ENCODE measurements at places on chromosomes 12 and 14.

DNA sequence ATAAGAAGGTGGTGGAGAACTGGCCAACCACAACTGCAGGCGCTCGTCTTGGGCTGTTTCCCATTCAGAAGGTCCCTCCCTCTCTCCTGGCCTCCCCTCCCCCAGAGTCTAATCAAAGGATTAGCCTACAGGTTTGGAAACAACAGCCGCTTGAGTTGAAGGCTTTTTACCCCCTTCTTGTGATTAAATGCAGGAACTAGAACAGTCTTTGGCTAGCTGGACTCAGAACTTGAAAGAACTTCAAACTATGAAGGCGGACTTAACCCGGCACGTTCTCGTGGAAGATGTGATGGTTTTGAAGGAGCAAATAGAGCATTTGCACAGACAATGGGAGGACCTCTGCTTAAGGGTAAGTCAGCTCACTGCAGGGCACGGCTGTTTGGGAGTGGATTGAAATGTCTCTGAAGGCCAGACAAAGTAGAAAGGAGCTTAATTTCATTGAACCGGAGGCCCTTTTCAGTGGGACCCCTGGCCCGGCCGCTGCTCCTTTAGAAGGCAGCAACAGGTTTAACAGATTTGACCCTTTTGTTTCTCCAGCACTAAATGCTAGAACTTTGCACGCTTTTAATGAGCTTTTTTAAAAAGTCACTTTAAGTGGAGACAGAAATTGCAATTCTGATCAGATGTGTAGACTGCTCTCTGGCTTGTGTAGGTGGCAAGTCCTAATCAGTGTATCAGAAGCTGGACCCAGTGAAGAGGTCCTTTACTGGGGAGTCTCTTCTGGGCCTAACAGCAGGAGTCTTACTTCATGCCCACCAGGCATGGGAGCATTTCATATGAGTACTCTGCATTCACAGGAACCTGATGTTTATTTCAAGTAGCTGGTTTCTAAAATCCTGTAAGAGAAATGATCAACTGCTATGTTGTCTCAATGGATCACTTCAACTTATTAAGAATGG is 107.7 kb downstream of the ESR2 start:
- no peak for DNase-seq

DNA sequence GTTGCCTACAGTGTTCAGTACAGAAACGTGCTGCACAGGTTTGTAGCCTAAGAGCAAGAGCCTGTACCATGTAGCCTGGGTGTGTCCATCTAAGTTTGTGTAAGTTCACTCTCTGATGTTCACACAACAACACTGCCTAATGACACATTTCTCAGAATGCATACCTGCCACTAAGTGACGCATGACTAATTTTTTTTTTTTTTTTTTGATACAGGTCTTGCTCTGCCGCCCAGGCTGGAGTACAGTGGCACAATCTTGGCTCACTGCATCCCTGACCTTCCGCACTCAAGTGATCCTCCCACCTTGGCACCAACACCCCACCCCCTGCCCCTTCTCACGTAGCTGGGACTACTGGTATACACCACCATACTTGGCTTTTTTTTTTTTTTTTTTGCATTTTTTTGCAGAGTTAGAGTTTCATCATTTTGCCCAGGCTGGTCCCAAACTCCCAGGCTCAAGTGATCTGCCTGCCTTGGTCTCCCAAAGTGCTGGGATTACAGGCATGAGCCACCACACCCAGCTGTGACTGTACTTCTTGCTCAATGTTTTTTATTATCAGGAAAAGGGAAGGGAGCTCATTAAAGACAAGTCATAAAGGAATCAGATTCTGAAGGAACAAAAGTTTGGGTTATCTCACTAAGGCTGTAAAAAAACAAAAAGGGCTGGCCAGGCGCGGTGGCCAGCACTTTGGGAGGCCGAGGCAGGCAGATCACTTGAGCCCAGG is 10.0 kb upstream of the CDC42BPB start:
- no peak for DNase-seq

DNA sequence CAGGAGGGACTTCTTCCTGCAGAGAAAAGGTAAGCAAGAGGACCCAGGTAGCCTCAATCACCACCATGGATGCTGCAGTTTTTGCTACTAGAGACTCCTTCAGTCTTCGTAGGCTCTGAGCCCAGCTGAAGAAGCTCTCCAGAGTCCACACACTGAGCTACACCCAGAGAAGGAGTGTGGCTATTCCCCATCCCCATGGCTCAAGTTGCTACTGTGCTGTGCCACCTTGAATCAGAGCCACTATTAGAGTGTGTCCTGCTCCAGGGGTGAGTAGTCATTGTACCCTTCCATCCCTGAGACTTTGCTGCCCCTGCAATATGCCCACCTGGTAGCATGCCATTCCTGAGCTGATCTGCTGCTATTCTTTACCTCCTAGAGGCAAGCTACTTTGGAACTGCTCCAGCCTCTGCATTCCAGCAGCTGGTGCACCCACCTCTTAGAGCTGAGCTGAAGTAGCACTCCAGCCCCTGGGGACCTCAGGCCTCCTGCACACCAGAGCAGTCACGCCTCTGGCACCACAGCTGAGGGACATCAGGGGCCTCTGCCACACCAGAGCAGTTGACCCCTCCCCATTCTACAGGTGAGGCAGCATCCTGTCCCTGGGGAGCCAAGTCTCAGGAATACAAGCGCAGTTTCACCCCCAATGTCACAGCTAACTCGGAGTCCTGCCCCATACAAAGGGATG is 213.0 kb downstream of the TRHDE start:
- DNase-seq = no peak

- no peak for DNase-seq
Measured at GRCh38 chr12:15592934-15593333, 196.3 kb downstream of the EPS8 start.

GRCh38 chr14:89178800-89179535 is 238.1 kb downstream of the FOXN3 start:
- no peak for DNase-seq

DNA sequence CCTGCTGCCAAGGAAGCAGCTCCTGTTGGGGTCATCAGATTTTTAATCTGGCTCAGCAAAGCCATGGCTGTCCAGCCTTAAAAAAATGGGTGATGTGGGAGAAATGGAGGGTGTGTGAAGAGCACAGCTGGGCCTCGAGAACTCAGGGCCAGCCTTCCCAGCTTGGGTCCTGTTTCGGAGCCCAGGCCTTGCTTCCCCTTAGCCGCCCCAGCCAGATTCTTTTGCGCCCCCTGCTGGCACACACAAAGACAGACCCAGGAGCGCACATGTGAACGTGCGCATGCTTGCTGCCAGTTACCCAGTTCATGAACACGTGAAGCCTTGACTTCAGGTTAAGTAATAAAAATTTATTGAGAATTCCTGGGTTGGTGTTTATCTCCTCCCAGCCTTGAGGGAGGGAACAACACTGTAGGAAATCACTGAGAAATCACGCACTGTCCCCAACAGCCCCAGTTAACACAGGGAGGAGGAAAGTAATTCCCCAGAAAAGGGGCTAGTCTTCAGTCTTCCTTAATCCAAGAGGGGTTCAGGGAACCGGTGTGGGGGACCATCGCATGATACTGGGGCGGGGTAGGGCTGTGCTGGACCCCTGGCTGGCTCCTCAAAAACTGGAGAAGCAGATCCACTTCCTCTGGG is 5.3 kb downstream of the PHB2 start:
- peak; percentile 86 for DNase-seq

DNA sequence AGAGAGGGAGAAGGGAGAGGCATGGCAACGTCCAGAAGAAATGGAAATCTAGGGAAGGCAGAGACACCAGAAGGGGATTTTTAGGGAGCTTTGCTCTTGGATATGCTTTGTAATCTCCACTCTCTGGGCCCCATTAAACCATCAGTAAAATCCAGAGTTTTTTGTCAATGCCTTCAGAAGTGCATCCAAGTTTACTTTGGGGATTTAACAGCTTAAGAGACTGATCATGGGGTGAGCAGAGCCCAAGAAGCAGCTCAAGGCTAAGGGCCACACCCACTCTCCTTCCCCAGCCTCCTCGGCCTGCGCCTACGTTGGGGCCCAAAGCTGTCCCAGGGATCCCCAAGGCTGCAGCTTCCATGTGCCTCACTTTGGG is 37.4 kb upstream of the WSCD2 start:
- DNase-seq = no peak

DNA sequence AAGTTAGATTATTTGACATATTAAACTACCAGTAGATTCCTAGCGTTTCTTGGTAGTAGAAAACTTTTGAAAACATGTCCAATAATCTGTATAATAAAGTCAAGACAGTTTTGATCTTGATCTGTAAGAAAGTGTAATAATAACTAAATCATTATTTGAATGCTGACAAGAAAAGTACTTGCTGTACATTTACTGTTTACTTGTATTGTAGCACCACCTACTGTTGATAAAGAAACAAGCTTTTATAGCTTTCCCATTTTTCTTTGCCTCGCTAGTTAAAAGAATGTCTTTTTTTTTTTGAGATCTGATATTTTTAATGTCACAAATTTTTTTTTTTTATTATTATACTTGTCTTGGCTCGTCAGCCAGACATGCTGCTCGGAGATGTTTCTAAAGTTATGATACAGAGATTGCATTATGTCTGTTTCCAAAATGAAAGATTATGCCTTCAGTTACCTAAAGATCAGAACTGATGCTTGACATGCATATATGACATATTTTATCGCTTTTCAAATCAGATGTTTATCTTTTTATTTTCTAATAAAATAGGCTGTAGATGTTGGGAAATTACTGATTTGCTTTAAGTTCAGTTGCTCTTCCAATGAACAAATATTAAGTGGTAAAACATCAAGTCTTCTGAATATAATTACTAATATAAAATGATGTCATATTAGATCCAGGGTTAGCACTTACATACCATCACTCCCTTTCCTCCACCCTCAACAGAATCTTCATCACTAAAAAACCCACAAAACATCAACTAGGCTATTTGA is 140.5 kb downstream of the AKAP6 start:
- no peak for DNase-seq

GRCh38 chr14:68644101-68644500 is 148.8 kb downstream of the ZFP36L1 start:
- peak; percentile 54 for DNase-seq

- DNase-seq = no peak
Measured at GRCh38 chr12:108213871-108214445, 84.9 kb downstream of the WSCD2 start.

DNA sequence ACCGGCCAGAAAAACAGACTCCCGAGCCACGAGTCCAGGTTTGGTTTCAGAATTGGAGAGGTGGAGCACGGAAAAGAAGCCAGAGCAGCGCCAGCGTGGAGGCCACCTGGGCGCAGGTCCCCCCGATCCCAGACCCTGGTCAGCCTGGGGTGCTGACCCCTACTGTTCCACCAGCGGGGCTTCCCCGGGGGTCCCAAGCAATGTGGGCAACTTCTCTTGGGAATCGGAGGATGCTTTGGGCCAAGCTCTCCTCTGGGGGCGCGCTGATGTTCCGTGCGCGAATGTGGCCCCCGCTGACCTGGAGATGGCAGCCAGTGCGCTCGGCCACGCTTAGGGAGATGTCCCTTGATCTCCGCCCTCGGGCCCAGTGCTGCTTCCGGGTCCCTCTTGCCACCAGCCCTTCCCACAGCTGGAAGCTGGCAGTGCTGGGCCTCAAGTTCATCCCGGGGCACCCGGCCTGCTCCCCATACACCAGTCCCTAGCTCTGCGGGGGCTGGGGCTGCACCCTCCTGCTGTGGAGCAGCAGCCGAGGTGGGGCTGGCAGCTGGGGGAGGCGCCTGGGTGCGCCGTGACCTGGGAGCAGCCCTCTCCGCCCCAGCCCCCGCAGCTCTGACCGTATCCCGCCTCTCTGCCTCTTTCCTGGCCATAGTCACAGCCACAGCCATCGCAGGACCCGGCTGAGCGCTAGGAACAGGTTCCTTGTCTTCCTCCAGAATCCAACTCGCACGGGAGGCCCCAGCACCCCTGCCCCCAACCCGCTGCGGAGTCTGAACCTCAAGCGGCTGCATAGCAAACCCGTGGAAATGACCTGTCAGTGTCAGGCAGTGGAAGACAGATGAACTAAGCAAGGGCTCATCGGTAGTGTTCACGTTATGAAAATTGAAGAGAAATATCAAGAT is 91.2 kb downstream of the RCOR1 start:
- no peak for DNase-seq

DNA sequence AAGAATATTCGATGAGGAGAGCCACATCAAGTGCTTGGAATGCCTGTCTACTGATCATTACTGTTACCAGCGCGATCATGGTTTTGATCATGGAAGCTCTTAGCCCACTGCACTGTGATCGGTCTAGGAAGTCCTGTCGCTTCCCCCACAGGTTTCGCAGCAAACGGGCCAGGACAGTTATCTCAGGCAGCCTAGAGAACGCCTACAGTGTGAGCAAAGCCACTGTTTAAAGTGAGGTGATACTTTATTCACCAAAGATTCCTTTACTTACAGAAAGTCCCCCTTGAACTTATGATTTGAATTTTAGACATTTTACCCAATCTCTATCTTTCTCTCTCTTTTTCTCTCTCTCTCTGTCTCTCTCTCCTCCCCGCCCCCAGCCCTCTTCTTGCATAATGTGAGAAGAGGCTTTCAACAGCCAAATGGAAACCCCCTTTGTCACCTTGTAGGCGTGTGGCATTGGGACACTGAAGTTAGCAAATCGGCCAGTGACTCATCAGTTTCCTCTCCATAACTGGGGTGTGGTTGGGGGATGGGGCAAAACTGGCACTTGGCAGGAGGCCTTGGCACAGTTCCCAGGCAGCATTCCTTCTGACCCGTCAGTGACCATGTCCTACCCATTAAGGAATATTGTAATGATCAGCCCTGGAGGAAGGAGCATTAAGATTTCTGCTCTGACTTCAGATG is 214.8 kb downstream of the CHST11 start:
- peak; percentile 94 for DNase-seq
